ENCODE measurements at places on chromosomes 7 and 10.
A peak's percentile ranks its signal among the peaks of the same experiment; 100 is the strongest.

- DNase-seq: no peak
Measured at GRCh38 chr10:72310636-72311035, 36.9 kb downstream of the DDIT4 start.

DNA sequence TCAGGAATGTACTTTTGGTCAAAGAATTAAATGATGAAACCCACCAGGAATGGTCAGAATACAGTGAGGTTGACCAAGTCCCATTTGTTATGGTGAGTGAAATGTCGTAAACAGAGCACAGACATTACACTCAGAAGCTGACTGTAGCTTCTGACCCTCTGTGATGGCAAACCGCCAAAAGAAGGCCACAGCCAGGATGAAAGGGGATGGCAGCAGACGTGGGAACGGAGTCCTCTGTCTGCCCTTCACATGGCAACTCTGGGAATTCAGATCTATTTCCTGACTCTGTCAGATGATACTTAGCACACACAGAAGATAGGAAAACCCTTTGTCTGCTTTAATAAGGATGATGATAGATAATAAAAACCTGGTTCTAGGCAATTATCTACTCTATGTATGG is 757.1 kb downstream of the SORCS3 start:
- DNase-seq: no peak

- DNase-seq: no peak
Measured at GRCh38 chr7:149850007-149850594, 11.9 kb downstream of the ZNF862 start.

DNA sequence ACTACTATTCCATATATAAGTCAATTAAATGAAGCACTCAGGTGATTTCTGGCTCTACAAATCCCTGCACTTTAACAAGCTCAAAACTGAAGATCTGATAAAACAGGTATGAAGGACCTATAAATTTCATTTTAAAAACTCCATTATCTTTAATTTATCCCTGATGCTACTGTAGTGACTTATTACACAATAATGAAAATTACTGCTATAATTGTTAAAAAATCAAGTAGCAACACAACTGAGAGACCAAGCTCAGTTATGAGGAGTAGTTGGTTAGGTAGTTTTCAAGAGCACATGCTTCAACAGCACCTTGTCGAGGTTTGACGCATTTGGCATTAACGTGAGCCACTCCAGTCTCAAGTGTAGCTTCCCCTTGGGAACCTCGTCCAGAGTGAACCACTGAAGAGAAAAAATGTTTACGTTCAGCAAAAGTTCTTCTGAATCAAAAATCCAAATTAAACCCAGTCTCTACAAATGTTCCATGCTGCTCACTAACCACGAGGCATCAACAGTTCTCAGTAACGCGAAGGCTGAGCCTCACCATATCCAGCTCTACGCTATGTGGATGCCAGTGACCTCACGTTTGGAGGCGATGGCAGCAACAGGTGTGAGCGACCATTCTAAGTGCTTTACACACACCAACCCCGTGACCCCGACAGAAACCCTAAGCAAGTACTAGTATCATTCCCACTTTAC is 55.3 kb upstream of the NCAPG2 start:
- DNase-seq: no peak

- peak; percentile 9 for DNase-seq
Measured at GRCh38 chr7:107045195-107045960, 873 bp downstream of the PRKAR2B start.

GRCh38 chr10:123912466-123912865 is 20.9 kb upstream of the CPXM2 start:
- no peak for DNase-seq

- no peak for DNase-seq
Measured at GRCh38 chr10:124748953-124749645, 4.9 kb upstream of the FAM53B start.

DNA sequence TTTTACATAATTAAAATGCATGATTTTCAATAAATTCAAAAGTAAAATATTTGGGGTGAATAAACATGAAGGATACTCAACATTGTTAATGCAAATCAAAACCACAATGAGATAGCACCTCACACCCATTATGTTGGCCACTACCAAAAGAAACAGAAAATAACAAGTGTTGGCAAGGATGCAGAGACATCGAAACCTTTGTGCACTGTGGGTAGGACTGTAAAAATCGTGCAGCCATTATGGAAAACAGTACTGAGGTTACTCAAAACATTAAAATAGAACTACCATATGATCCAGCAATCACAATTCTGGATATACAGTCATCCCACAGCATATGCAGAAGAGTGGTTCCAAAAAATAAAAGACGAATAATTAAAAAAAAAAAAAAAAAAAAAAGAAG is 13.1 kb downstream of the EZH2 start:
- DNase-seq: no peak

- no peak for DNase-seq
Measured at GRCh38 chr7:79361214-79361613, 92.3 kb downstream of the MAGI2 start.

DNA sequence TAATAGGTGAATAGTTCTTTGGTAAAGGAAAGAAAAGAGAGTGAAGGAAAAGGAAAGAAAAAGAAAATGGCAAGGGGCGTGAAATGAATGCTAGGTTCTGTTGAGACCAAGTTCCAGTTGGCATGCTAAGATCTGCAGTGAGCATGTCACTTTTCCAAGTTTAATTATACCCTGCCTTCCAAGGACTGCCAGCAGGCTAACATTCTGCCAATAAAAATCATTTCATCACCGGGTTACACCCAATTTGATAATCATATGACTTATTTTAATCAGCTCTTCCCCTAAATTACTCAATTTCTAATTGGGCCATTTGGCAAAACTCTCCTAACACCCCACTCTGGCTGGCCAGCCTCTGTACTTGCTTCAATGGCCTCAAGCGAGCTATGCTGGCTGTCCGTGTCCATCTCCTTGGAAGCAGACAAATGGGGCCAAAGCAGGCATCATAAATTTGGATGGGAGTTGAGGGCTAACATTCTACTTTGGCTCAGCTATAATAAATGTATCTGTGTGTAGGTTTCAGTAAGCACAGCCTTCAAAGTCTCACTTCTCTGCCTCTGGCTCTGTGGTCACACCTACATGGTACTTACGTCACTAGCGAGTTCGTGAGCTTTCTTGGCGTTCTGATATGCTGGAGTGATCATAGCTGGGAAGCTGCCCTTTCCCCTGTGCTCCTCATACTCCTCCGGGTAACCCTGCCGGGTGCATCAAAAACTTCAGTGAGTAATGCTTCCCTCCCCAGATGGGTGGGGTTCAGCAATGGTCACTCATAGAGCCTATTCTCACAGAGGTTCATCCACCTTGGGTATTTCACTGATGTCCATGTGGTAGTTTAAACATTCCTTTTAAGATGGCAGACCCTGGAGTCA is 17.3 kb downstream of the NRAP start:
- DNase-seq: no peak

DNA sequence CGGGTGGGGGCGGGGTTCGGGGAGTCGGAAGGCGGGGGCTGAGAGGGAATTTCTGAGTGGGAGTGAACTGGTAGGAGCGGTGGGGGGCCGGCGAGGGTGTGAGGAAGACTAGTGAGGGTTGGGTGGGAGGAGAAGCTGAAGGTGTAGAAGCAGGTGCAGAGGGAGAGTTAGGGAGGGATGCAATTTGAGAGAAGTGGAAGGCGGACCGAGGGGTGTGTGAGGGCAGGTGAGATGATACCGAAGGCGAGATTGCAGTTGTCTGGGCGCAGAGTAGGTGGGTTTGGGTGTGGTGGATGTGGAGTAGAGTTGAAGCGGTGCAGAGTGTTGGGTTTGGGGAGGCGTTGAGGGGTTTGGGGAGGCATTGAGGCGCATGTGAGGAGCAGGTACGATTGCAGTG is 643 bp downstream of the KAT6B start:
- DNase-seq: no peak

DNA sequence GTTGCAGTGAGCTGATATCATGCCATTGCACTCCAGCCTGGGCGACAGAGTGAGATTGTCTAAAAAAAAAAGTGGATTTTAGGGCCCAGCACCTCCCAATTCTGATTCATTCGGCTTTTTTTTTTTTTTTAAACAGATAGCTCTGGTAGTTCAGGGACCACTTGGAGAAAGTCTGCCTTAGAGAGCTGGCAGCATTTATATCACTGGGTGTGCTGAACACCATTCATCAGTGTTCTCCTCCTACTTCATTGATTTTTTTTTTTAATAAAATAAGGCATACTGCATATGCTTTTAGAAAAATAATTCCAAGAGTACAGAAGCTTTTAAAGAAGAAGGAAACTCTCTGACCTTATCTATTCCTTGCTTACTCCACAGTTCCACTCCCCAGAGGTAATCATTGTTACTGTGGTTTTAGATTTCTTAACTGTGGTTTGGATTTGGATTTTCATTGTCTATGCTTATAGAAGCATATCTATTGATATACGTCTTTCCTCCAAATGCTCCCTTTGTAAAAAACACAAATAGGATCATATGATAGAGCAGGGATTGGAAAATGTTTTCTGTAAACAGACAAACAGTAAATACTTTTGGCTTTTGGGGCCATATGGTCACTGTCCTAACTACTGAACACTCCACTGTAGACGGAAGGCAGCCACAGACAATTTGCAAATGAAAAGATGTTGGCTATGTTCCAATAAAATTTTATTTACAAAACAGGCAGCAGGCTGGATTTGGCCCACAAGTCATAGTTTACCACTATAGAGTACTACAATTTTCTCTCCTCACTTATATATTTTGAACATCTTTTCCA is 21.1 kb upstream of the SAR1A start:
- no peak for DNase-seq

- no peak for DNase-seq
Measured at GRCh38 chr7:108210796-108211195, 80.6 kb upstream of the LAMB4 start.

- no peak for DNase-seq
Measured at GRCh38 chr7:138670594-138670993, 30.6 kb downstream of the SVOPL start.

GRCh38 chr10:96377816-96378294 is 19.1 kb upstream of the OPALIN start:
- no peak for DNase-seq

DNA sequence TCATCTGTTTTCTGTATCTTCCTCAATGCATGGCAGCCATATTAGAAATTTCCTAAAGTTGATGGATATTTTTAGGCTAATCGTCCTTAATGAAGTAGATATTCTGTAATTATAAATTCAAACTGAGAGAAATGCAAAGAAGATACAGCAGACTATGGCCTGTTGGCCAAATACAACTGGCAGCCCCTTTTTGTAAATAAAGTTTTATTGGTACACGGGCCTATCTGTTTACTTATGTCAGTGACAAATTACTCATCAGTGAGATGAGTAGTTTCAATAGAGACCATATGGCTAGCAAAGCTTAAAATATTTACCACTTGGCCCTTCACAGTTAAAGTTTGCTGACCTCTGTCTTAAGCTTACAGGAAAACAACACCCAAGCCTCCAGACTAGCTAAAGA is 112.3 kb downstream of the HTR7 start:
- DNase-seq: no peak
